ENCODE measurements at places on chromosomes 13 and 19.

DNA sequence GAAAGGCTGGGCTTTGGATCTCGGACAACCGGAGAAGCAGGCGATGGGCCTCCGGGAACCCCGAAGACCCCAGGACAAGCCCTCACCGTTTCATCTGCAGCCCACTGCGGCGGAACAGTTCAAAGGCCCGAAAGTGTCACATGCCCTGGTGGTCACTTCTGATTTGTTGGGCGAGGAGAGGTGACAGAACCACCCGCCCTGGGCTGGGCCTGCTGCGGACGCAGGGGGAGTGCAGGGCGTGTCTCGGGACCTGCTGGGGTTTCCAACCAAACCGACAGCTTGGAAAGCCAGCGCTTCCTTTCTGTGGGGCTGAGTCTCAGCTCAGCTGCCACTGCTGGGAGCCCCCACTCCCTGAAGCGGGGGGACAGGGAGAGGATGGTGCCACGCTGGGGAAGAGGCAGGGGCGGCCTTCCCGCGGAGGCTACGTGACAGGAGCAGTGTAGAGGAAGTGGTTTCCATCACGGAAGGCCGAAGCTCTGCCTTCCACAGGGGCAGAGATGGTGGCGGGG is 22.8 kb upstream of the ZBTB7A start:
- no peak overlapping the region for H3K4me3 ChIP-seq
- peaks cover 5% of the 10 kb centered on the region for H3K27me3 ChIP-seq
- H3K4me1 ChIP-seq, result no peaks in the 10 kb centered on the region
- H3K27ac ChIP-seq, result no peak overlapping the region

DNA sequence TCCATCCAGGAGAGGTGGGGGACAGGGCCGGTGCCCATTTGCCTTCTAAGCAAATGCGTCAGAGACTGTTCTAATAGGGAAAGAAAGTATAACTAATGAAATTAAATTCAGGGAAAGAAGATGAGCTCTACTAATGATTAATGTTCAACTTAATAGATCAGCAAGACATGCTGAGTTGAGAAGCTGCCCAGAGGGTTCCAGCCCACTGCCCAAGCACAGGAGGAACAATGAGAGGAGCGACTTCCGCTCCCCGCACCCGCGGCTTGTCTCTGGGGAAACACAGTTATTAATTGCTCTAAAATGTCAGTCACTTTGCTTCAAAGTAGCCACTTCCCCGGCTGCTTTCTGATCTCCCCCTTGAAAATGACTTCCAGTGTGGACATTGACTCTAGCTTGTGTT is 331.3 kb downstream of the UQCRFS1 start:
- H3K4me1 ChIP-seq, result peaks cover 18% of the 10 kb centered on the region
- H3K27ac ChIP-seq, result no peak overlapping the region
- peaks cover 2% of the 10 kb centered on the region for H3K27me3 ChIP-seq
- no peak overlapping the region for H3K4me3 ChIP-seq

GRCh38 chr13:44493213-44493812 is 82.8 kb downstream of the TSC22D1 start:
- H3K4me1 ChIP-seq, result peaks cover 6% of the 10 kb centered on the region
- peaks cover 5% of the 10 kb centered on the region for H3K36me3 ChIP-seq
- no peak overlapping the region for H3K4me3 ChIP-seq
- H3K27me3 ChIP-seq, result peaks cover 2% of the 10 kb centered on the region
- peak overlapping the region; percentile 62 for H3K27ac ChIP-seq

GRCh38 chr19:2027361-2027760 is 11.8 kb upstream of the BTBD2 start:
- no peak for DNase-seq
- no peaks in the 10 kb centered on the region for H3K4me1 ChIP-seq
- H3K27ac ChIP-seq, result no peak overlapping the region

DNA sequence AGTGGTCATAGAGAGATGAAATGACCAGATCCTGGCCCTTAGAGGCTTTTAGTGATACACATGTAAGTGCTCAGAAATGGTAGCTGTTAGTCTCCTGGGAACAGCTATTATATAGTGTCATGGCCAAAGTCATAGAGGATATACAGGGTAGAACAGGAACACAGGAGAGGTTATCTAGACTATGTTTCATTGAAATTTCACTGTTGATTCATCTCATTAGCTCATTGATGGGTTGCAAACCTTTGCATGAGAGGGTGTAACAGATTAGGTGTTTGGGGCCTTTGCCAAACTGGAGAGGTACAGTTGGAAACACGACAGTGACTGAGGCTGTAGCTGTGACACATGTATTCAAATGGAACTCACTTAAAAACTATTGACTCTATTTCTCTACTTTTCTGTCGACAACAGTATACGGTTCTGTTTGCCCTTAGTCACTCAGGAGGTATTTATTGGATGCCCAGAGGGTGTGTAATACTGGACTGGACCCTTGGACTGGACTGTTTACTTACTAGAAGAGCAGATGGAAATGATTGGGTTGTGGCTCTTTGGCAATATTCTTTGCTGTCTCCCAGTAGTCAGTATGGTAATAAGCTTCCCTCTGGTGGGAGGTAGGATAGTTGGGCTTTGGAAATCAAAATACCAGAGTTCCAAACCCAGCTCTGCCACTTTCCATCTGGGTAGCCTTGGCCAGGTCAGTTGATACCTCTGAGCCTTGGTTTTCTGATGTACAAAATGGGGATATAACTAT is 29.8 kb downstream of the ARHGAP35 start:
- H3K27ac ChIP-seq, result no peak overlapping the region
- H3K4me1 ChIP-seq, result peaks cover 17% of the 10 kb centered on the region
- H3K36me3 ChIP-seq, result peaks cover 4% of the 10 kb centered on the region
- H3K27me3 ChIP-seq, result no peaks in the 10 kb centered on the region
- H3K4me3 ChIP-seq, result no peak overlapping the region
- DNase-seq, result no peak

DNA sequence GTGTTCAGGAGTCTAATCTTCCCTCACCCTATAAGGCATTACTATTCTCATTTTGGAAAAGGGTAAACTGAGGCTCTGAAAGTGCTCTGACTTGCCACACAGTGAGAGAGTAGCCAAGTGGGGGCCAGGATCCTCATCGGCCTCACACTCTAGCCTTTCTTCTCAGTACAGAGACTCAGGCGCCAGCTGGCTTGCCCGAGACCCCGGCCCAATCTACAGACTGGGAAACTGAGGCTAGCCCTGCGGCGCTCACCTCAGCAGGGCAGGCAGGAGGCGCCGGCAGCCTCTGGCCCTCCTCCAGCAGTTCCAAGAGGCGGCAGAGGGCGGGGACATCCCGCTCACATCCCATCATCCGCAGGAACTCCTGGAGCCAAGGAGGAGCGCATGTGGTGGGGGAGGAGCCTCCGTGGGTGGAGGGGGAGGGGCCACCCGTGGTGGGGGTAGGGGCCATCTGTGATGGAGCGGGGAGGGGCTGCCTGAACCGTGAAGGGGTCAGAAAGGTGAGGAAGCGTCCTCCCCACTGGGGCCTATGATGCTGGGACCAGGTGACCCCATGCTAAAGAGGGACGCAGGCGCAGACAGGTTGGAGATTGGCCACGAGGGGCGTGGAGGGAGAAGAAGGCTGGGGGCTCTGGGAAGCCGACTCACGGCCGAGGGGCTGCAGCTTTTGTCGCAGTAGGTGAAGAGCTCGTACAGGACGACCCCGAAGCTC is 8.7 kb upstream of the INSL3 start:
- H3K27me3 ChIP-seq, result peaks cover 11% of the 10 kb centered on the region
- peak; percentile 73 for DNase-seq
- no peaks in the 10 kb centered on the region for H3K4me1 ChIP-seq
- H3K36me3 ChIP-seq, result peaks cover 3% of the 10 kb centered on the region

DNA sequence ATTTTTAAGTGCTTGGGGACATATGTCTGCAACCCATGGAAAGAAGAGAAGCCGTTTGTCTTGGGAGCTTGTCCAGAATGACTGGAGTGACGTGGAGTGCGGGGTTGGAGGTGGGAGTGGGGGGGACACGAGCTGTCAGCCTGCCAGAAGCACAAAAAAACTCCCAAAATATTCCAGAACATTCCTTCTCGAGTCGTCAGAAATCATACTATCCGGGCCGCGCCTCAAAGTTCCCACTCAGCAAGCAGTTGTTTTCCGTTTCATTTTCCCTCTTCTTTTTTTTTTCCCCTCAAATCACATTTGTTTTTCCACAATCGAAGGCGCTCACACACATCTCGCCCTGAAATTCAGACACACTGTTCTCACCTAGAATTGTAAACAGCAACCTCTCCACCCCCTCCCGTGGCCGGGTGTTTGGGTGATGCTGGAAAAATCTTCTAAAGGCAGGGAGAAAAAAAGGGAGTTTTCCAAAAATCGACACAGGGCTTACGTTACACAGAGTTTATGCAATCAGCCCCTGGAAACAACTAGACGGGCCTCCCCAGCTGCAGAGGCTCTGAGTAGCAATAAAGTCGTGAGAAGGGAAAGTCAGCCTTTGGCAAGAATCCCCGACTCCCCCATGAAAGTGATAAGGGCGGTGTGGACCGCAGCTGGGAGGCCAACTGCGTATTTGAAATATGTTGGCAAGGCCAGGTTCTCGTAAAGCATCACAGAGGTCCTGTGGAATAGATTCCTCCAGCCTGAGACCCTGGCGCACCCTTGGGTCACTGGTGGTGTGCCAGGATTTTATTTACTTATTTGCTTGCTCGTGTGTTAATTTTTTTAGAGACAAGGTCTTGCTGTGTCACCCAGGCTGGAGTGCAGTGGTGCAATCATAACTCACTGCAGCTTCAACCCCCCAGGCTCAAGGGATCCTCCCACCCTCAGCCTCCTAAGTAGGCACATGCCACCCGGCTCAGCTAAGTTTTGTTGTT is 31.2 kb upstream of the KLF2 start:
- no peak for DNase-seq
- peaks cover 4% of the 10 kb centered on the region for H3K27me3 ChIP-seq
- H3K4me1 ChIP-seq, result no peaks in the 10 kb centered on the region

DNA sequence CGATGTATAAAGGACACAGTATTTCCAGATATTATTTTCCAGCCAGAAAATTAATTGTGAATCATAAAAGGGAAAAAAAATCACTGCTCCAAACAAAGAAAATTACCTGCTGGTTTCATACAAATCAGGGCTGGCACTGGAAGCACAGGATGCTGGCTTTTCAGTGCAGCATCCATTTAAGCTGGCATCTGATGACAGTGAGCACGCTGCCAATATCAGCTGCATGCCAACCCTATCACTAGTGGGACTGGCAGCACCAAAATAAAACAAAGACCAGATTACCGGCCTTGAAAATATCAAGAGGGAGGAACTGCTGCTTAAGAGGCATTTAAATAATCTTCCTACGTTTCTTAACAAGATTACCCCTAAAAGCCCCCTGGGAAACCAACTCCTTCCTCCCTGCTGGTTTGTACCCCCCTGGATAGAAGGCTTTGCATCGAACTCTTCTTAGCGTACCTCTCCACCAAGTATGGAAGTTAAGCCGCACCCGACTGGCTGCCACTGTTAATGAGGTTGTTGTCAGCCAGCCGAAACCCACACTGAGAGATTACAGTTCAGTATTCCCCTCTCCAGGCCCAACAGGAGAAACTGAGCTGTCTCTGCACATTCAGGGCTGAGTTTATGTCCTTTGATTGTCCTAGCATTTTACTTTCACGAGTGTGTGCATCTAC is 257.8 kb downstream of the EFNB2 start:
- H3K27me3 ChIP-seq, result no peaks in the 10 kb centered on the region
- peaks cover 3% of the 10 kb centered on the region for H3K36me3 ChIP-seq

DNA sequence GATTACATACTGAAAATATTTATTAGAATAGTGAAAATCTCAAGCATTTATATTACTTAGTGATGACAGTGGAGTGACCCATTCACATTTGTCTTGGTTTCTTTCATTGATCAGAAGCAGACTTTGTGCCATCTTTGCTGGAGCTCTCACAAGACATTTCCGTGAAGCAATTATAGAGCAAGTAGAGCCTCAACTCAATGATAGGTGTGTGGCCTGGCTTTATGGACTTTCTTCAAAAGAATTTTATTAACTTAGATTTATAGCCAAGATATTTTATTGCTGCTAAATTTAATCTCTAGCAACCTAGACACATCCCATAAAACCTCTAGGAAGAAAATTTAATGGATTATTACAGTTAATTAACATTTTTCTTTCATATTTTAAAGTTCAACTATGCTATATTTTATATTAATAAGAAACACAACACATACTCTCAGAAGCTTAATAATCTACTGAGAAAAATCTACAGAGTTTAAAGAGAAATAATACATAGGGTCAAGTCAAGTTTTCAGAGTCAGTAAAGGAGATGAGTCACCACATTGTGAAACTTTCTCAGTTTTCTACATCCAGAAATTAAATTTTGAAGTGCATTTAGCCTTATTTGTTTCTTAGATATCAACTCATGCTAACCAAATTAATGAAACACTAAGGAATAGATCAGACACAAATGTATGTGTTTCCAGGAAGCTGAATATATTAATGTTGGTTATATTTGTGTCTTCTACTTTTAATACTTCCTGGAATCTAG is 160.5 kb downstream of the LACC1 start:
- no peaks in the 10 kb centered on the region for H3K36me3 ChIP-seq
- H3K27ac ChIP-seq, result no peak overlapping the region

- H3K4me3 ChIP-seq, result no peak overlapping the region
- DNase-seq, result no peak
- no peaks in the 10 kb centered on the region for H3K36me3 ChIP-seq
- no peak overlapping the region for H3K27ac ChIP-seq
These were observed 173.7 kb upstream of the ZNF507 start for GRCh38 chr19:32171719-32172151.

GRCh38 chr13:58051807-58052375 is 420.3 kb downstream of the PCDH17 start:
- H3K27ac ChIP-seq, result no peak overlapping the region
- no peak for DNase-seq
- H3K36me3 ChIP-seq, result no peaks in the 10 kb centered on the region
- H3K4me1 ChIP-seq, result no peaks in the 10 kb centered on the region
- H3K4me3 ChIP-seq, result no peak overlapping the region

GRCh38 chr19:58181902-58182576 is 822 bp upstream of the ZNF274 start:
- peaks cover 52% of the 10 kb centered on the region for H3K36me3 ChIP-seq
- DNase-seq, result peak; percentile 36
- peaks cover 18% of the 10 kb centered on the region for H3K27me3 ChIP-seq
- peak overlapping the region; percentile 98 for H3K27ac ChIP-seq

GRCh38 chr19:3359919-3360420 is 6.4 kb upstream of the NFIC start:
- H3K36me3 ChIP-seq, result no peaks in the 10 kb centered on the region
- H3K27me3 ChIP-seq, result peaks cover 40% of the 10 kb centered on the region
- peaks cover 2% of the 10 kb centered on the region for H3K4me1 ChIP-seq
- H3K4me3 ChIP-seq, result no peak overlapping the region
- no peak for DNase-seq
- H3K27ac ChIP-seq, result no peak overlapping the region

- peaks cover 13% of the 10 kb centered on the region for H3K4me1 ChIP-seq
- peaks cover 4% of the 10 kb centered on the region for H3K27me3 ChIP-seq
- peak overlapping the region; percentile 98 for H3K27ac ChIP-seq
- H3K4me3 ChIP-seq, result peak overlapping the region; percentile 94
- peak; percentile 75 for DNase-seq
These were observed 2.9 kb upstream of the HOOK2 start for GRCh38 chr19:12778017-12778904.
